LoVo (cell line): ENCODE measurements at places on chromosomes 1 and 21.

DNA sequence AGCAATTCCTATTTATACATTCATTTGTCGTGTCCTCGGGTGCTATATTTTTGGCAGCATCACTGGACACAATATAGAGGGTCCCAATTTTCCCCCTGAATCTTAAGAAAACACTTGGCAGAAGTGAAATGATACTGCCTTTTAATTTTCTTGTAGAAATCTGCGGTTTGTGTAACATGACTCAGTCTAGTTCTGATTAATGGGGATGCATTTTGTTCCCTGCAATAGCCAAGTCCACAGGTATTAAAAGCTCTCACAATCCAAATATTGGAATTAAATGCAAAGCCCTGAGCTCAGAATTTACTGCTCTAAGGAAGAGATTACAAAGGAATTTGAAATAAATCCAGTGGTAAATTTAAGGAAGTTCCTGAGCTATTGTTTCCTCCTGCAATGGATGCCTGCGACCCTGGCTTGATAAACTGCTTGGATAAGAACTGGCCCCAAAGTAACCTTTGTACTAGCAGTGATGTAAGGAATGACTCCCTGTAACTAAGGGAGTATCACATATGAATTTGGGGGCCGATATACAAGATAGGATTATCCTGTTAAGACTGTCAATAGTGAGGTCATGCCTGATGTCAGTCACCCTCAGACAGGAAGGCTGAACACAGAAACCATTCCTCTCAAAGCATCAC lies 349.7 kb upstream of the C1orf87 start:
- peak; percentile 32 for DNase-seq

- no peak for DNase-seq
Observed at GRCh38 chr1:45035631-45036301, 23.7 kb downstream of the UROD start.

DNA sequence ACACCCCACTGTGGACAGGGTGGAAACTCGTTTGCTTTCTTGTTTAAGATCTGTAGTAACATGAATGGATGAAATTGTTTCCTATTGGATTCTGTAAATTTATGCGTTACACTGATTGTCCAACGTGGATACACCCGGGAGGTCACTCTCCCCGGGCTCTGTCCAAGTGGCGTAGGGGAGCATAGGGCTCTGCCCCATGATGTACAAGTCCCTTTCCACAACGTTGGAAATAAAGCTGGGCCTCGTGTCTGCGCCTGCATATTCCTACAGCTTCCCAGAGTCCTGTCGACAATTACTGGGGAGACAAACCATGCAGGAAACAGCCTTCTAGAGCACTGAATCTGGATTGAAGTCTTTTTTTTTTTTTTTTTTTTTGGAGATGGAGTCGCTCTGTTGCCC lies 1.4 kb downstream of the RCC1 start:
- peak; percentile 28 for DNase-seq

GRCh38 chr1:192463661-192464060 lies 111.9 kb upstream of the RGS1 start:
- no peak for DNase-seq

GRCh38 chr21:35940074-35940927 lies 120.0 kb downstream of the SETD4 start:
- DNase-seq, result peak; percentile 65

- DNase-seq, result no peak
Observed at GRCh38 chr1:9179463-9180110, 50.7 kb upstream of the GPR157 start.

DNA sequence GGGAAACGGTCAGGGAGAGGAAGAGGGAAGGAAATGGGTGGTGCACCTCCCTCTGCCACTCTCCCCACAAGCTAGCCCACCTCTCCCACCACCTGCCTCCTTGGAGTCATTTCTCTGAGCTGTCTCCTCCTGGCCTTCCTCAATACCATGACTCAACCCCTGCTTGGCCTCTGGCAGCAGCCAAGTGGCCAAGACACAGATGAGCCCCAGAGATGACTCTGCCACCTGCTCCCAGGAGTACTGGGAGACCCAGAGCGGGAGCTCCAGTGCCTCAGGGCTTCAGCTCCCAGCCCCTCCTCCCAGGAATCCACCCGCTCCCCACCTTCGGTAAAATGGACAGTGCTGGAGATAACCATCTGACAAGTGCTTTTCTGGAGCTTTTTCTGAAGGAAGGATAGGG lies 2.6 kb downstream of the S100A16 start:
- DNase-seq, result peak; percentile 31

GRCh38 chr1:53473463-53473862 lies 14.3 kb downstream of the DMRTB1 start:
- DNase-seq, result no peak

DNA sequence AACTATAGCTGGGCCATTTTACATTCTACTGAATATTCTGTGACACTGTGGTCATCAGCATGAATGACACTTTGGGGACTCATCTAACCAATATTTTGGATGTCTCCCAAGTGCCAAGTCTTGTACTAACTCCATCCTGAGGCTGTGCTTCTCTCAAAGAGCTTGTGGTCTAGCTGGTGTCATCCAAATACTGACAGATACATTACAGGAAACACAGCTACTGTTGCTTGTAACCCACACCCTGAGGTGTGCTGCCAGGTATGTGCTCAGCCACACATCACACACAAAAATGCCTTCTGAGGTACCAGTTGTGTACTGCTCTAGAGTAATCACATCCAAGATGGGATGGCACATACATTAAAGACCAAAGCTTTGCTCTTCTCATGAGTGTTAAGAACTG lies 81.6 kb downstream of the ST6GALNAC5 start:
- DNase-seq, result no peak

DNA sequence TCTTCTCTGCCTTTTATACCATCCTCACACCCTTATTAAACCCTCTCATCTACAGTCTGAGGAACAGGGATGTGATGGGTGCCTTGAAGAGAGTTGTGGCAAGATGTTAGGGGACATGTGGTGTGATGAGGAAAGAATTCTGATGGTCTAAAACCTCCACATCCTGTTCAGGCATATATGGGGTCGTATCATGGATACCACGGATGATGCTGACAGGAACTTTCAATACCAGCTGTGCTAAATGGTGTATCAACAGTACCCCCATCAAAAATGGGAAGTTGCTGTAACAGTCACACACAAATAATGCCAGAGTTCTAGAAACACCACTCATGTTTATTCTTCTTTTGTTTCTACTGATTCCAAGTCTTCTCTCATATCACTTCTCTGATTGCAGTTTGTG lies 12.9 kb downstream of the OR2T6 start:
- no peak for DNase-seq

GRCh38 chr1:31108861-31109260 lies 43.3 kb upstream of the PUM1 start:
- no peak for DNase-seq
